ENCODE measurements at places on chromosomes 6 and 20.

DNA sequence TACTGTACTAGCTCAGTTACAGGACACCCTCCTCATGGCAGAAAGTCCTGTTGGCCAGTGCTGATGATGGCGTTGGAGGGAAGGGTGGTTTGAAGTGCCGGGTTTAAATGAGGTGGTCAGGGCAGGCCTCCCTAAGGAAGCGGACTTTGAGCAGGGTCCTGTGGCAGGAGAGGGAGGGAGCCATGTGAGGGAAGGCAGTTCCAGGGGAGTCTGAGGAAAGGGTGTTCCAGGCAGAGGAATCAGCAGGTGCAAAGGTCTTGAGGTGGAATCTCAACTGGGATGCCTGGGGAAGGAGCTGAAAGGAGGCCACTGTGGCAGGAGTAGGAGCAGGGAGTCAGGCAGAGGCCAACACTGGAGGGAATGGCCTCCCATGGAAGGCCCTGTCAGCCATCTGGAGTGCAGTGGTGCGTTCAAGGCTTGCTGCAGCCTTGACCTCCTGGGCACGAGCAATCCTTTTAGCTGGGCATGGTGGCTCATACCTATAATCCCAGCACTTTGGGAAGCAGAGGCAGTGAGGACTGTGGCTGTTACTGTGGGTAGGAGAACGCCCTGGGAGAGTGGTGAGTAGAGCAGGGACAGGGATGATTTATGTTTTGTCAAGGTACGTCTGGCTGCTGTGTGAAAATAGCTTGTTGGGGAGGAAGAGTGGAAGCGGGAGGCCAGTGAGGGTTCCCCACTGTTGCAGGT is 26.2 kb downstream of the VSTM2L start:
- DNase-seq = no peak

GRCh38 chr6:6724539-6725467 is 136.3 kb downstream of the LY86 start:
- DNase-seq = peak; percentile 76

GRCh38 chr6:5990786-5991185 is 15.9 kb downstream of the NRN1 start:
- no peak for DNase-seq

- no peak for DNase-seq
Measured at GRCh38 chr6:146410851-146411595, 132.6 kb upstream of the RAB32 start.

DNA sequence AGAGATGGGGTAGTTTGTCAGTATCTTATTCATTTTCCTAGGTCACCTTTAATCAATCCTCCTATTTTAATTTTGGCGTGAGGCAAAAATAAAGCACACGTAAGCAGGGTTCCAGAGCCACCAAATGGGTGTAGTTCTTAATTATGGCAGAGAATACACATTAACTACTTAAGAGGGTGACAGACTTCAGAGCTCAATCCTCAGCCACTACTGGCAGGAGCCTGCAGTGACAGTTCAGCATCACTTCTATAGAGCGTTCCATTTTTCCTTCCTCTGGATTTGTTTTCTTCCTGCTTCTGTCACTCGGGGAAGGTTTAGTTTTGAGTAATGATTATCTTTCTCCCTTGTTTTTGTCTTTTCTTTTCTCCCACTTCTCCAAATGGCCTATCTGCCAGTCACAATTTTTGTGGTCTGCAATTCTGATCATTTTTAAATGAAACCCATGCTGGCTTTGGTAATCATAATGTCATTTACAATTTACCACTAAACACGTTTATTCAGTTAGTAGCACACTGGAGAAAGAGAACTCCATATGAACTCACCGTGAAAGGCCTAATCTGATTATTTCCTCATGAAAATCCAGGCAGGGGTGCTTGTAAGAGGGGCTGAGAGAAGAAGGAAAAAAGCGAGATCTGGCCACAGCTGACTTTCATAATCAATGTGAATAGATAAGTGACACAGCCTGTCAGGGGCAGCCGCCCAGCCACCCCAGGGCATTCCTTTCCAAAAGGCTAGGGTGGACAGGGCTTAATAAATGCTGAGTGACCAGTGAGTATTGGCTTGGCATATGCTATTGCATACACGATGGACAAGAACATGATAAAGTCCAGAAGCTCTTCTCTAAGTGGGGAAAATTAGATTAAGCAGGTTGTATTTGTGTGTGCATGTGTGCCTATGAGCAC is 412.1 kb downstream of the PKHD1 start:
- peak; percentile 74 for DNase-seq

- no peak for DNase-seq
Measured at GRCh38 chr6:154352898-154353585, 3.6 kb downstream of the IPCEF1 start.

DNA sequence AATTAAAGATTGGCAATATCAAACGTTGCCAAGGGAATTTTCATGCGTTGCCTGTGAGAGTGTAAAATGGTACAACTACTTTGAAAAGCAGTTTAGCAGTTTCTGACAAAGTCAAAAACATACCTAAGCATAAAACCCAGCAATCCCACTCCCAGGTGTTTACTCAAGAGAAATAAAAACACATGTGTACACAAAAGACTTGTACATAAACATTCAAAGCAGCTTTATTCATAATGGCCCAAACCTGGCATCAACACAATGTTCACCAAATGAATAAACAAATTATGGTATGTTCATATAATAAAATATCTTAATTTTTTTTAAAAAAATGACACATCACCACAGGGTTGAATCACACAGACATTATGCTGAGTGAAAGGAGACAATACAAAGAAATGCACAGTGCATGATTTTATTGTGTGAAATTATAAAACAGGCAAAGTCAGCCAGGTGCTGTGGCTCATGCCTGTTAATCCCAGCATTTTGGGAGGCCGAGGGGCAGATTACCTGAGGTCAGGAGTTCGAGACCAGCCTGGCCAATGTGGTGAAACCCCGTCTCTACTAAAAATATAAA is 240.4 kb upstream of the MARCKS start:
- no peak for DNase-seq

DNA sequence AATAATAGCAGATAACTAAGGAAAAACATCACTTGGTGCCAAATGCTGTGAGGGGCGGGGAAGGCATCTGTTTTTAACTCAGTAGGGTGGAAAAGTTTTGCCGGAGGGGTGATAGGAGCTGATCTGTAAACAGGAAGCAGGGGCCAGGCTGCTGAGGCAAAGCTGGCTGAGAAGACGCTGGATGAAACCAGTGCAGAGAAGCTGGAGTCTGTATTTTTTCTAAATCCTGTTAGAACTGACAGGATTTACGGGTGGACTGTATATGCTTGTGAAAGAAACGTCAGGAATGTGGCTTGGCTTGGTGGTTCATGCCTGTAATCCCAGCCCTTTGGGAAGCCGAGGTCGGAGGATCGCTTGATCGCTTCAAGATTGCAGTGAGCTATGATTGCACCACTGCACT is 5.6 kb downstream of the PCMTD2 start:
- peak; percentile 79 for DNase-seq

GRCh38 chr20:542777-543368 is 717 bp downstream of the CSNK2A1 start:
- DNase-seq = peak; percentile 7

DNA sequence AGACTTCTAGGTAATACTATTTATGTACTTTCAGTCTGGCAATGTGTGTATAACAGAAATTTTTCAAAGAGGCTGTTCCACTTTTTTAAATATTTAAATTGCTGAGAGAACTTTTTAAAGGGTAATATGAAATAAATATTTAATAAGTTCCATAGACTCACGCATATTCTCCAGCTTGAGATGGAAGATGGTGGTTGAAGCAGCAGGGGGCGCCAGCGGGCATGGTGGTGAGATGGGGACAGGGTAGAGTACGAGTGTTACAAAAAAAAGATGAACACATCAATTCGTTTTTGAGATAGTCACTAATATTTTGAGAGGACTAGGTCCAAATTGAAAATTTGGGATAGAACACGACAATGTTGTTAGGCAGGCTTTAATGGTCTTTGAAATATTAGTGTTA is 68.4 kb downstream of the RSPO3 start:
- peak; percentile 84 for DNase-seq

DNA sequence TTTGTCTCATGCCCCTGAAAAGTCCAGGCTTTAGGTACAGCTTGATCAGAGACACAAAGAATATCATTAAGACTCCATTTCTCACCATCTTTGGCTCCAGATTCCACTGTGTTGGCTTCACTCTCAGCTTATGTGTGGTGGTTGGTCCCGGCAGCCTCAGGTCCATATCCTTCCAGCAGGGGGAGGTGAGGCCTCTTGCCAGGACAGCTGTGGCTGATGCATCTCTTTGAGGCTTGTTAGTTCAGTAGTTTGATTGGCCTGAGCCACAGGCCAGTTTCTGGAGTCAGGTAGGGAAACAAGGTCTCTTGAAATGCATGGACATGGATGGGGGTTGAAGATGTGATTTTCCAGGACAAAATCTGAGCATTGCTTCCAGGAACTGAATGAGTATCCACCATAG is 62.4 kb downstream of the JAG1 start:
- peak; percentile 60 for DNase-seq

GRCh38 chr6:36018339-36018738 is 6.1 kb downstream of the SLC26A8 start:
- no peak for DNase-seq

- DNase-seq = no peak
Measured at GRCh38 chr20:50019466-50020256, 36.9 kb downstream of the SNAI1 start.

DNA sequence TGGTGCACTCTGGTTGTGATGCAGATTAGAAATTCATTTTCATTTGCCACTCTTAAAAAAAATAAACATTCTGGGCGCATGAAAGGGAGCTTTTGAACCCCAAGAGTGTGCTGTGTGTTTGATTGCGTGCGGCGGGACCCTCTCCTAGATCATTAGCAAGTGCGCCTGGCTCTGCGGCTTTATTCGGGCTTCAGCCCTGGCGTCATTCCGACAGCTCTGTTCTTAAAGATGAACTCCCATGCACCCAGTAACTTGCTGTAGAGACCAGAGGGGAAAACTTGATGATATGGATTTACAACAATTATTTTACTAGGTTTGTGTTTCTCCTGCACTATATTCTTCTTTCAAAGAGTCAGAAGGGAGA is 48.9 kb upstream of the ARMC2 start:
- no peak for DNase-seq

GRCh38 chr20:51570739-51571459 is 28.4 kb upstream of the NFATC2 start:
- no peak for DNase-seq

DNA sequence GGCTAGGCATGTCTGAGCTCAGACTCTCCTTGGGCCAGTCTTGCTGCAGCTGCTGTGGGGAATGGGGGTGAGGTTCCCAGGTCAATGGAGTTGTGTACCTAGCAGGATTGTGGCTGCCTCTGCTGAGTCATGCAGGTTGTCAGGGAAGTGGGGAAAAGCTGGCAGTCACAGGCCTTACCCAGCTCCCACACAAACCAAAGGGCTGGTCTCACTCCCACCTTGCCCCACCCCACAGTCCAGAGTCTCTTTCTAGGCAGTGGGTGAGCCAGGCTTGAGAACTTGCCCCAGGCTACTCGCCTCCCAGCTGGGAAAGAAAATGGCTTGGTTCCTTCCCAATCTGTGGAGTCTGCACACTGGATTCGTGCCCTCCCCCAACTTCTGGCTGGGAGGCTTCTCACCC is 65.7 kb downstream of the SCP2D1 start:
- no peak for DNase-seq

- no peak for DNase-seq
Measured at GRCh38 chr6:53378208-53378607, 29.5 kb upstream of the ELOVL5 start.

DNA sequence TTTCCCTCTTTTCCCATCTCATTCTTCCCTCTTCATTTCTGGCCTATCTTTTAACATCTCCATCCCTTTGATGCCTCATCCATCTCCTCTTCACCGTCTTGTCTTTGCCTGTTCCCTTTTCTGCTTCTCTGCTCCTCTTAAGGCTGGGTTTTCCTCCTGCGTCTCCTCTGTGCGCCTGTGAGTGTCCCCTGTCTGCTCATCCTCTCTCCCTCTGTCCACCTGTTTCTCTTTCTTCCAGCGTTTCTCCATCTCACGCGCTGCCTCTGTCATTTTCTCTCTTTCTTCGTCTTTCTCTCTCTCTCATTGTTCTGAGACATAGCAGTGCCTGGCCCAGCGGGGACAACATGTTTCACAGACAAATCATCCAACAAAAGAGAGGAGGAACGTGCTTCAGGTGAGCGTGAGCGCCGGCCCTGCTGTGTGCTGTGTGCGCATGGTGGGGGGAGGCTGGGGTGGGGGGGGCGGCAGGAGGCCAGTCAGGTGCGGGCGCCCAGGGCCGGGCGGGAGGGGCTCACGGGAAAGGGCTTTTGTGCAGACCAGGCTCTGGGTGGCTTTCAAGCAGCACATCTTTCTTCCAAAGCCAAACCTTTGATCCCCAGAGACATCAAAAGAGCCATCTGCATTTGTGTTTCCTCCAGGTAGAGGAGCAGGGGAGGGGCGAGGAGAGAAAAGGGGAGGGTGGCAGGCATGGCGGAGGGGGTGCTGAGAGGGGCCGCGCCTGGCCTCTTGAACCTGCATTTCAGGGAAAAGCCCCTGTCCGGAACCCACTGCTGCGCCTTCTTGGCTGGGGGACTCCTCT is 121.3 kb downstream of the VEGFA start:
- DNase-seq = no peak

- no peak for DNase-seq
Measured at GRCh38 chr6:150813993-150814359, 51.5 kb upstream of the MTHFD1L start.

- DNase-seq = peak; percentile 17
Measured at GRCh38 chr20:55166063-55166462, 690.7 kb downstream of the DOK5 start.

DNA sequence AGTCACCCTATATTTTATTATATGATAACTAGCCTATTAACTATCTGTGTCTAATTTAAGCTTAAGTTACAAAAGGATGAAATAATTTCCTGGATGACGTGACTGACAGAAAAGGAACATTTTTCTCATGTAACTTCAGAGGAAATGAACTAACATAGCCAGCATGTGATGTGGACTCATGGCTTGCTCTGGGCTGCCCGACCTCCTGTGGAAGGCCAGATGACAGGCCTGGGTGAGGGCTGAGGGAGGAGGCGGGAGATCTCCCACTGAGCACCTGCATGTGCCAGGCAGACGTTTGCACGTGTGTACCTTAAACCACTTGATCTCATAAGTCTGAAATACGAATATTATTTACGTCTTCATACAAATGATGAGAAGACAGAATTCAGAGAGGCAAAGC is 321.1 kb downstream of the SYNE1 start:
- DNase-seq = no peak

DNA sequence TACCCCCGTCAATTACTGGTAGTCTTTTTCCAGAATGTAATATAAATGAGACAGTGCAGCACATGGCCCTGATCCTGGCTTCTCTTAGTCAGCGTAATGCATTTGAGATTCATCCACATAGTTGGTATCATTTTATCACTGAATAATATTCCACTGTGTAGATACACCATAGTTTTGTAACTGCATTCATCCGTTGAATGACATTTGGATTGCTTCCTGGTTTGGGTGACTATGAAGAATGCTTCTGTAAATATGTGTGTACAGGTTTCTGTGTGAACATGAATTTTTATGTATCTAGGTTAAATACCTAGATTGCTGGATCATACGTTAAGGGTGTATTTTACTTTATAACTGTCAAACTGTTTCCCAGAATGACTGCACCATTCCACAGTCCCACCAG is 62.6 kb upstream of the STMND1 start:
- no peak for DNase-seq
